ENCODE measurements at places on chromosomes 7 and 10. TPM values are rescaled to one million over a fixed set of nuclear protein-coding genes. Genes with fewer than 3 reads are reported as not detected.

RPEL1 gene
- 0.32 TPM for total RNA-seq

CPA2 gene
- not detected for total RNA-seq

SH2B2 gene
- total RNA-seq = 1.4 TPM

MMRN2 gene
- total RNA-seq = 377 TPM

VKORC1L1 gene
- total RNA-seq = 16.2 TPM

TACC2 gene
- 4.9 TPM for total RNA-seq

DGKI gene
- 0.15 TPM for total RNA-seq

TMEM273 gene
- 9.7 TPM for total RNA-seq

LIPN gene
- not detected for total RNA-seq

TACR2 gene
- under 0.01 TPM for total RNA-seq

DGKB gene
- not detected for total RNA-seq

KLF14 gene
- total RNA-seq = 0.15 TPM

CALML3 gene
- not detected for total RNA-seq

TSPAN13 gene
- total RNA-seq = 32.5 TPM

DENND2A gene
- 0.30 TPM for total RNA-seq
